ENCODE measurements at places on chromosomes 6 and 20.

DNA sequence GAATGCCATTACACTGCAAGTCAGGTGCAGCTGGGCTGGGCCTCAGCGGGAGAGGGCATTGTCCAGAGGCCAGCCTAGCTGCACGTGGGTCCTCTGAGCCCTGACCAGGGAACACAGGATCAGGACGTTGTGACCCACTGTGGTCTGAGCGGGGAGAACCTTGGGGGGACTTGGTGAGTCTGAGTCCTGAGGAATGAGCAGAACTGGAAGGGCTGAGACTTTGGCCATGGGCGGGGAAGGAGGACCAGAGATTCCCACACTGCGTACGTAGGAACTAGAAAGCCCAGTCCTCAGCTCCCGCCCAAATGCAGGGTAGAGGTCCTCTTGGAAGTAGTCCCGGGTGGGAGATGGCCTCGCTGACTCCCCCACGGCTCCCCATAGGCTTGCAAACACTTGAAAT, 42.5 kb downstream of the GABRR2 start:
- no peak for DNase-seq

DNA sequence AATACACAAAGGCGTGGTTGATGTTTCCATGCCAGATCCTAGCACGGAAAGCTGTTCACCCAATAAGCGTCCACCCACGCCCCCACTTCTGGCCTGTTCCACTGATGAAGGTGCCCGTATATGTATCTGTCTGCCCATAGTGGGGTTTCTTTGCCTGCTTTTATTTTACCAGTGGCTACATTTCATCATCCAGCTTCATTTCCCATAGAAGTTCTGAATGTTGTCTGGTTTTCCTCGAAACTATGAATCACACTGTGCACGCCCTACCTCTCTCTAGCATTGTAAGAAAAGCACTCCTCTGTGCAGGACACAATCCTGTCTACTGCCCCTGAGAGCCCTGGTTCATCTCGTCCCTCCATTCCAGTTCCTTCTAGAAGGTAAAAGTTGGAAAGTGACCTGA, 8.8 kb upstream of the CD93 start:
- no peak for DNase-seq

- no peak for DNase-seq
Observed at GRCh38 chr6:38273325-38273724, 366.4 kb downstream of the BTBD9 start.

- no peak for DNase-seq
Observed at GRCh38 chr6:47405273-47405672, 72.3 kb upstream of the CD2AP start.

- no peak for DNase-seq
Observed at GRCh38 chr6:79984261-79984660, 20.2 kb upstream of the TTK start.

GRCh38 chr20:47680804-47681529, 104.3 kb downstream of the SULF2 start:
- no peak for DNase-seq

DNA sequence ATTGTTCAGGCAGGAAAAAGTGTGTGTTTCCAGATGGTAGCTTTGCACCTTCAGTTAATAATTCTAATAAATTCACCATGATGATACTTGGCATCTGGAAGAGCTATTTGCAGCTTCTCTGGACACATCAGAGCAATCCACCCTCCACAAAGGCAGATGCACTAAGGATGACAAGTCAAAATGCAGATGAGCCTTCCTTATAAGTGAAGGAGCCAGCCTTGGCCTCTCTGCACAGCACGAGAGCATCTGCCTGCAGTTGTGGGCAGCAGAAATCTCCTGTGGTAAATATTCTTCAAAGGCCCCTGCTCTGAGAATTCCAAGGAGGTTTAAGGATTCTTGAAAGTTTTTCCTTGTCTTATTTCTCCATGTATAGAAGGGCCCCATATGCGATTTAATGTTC, 6.9 kb upstream of the POM121L2 start:
- DNase-seq, result no peak

- DNase-seq, result no peak
Observed at GRCh38 chr6:54134935-54135334, 23.7 kb downstream of the MLIP start.

GRCh38 chr6:77638129-77638830, 14.6 kb upstream of the MEI4 start:
- DNase-seq, result no peak

GRCh38 chr6:134308800-134309199, 9.1 kb downstream of the SGK1 start:
- no peak for DNase-seq

DNA sequence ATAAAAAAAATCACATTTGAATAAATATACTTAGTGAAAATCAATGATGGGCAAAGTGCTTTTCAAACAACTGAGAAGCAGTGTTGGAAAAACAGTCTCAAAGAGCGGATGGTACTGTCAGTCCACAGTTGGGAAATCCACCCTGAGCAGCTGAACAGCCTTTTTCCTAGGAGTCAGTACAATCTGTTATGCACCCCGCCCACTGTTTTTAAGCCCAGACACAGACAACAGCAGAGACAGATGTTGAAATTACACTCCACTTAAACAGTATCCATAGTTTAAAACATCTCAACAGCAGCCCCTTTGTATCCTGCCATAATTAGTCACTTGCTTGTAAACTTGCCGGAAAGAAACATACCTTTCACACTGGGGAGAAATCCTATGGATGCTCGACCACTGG, 372 bp downstream of the KIAA0408 start:
- DNase-seq, result no peak

GRCh38 chr20:4243071-4243470, 227.7 kb upstream of the RNF24 start:
- DNase-seq, result no peak

DNA sequence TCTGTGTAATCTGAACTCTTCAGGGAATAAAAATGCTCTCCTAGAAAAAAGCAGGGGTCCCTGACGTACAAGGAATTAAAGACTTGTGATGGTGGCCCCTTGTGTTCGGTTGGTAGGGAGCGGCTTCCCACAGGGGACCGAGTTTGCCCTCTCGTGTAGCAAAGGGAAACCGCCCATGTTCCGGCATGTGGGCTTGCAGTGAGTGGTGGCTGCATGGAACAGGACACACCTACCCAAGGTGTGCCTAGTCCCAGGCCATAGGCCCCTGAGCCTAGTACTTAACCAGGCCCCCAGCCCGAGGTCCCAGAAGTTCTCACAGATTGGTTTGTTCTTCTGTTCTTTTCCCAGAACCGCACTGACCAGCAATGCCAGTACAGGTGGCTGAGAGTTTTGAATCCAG, 15.5 kb downstream of the MYBL2 start:
- DNase-seq, result no peak

- DNase-seq, result no peak
Observed at GRCh38 chr20:63534831-63535651, 2.1 kb downstream of the PTK6 start.

- DNase-seq, result no peak
Observed at GRCh38 chr20:57804470-57805250, 94.8 kb upstream of the PMEPA1 start.

- DNase-seq, result no peak
Observed at GRCh38 chr6:7451326-7451725, 61.7 kb downstream of the RIOK1 start.

DNA sequence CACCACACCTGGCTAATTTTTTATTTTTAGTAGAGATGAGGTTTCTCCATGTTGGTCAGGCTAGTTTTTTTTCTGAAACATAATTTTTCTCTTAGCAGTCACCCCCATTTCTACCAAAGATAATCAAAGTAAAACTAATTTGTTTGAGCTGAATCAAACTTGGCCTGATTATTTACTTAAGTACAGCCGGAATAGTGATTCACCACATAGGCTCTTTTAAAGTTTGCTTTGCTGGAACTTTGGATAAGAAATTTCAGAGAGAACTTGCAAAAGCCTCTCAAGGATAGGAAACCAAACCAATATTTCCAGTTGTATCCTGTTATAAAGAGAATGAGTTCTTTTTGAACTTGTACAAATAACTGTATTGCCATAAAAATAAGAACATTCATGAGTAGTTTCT, 105.0 kb upstream of the SYNCRIP start:
- no peak for DNase-seq

GRCh38 chr6:73515204-73515655, 5.6 kb downstream of the EEF1A1 start:
- no peak for DNase-seq

GRCh38 chr6:19571176-19571575, 266.0 kb upstream of the ID4 start:
- DNase-seq, result no peak

GRCh38 chr20:53643031-53643832, 49.6 kb upstream of the ZNF217 start:
- DNase-seq, result peak; percentile 57

- no peak for DNase-seq
Observed at GRCh38 chr6:93453956-93454355, 34.6 kb upstream of the EPHA7 start.

- DNase-seq, result no peak
Observed at GRCh38 chr6:154996016-154996590, 988 bp downstream of the TIAM2 start.

DNA sequence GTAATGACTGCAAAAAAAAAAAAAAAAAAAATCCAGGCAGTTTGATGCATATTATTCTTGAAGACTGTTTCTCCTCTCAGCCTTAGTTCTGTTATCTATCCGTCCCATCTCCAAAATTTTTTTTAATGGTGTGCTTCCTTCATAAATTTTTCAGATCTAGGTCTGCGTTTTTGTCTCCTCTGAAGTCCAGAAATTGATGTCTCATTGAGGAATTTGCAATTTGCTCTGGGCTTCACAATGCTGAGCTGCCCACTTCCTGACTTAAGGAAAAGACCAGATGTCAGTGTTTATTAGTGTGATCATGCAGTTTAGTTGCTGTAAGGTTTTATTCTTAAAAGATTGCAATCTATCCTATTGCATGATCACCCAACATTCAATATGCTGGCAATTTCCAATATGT, 297.6 kb downstream of the ZNF217 start:
- no peak for DNase-seq

DNA sequence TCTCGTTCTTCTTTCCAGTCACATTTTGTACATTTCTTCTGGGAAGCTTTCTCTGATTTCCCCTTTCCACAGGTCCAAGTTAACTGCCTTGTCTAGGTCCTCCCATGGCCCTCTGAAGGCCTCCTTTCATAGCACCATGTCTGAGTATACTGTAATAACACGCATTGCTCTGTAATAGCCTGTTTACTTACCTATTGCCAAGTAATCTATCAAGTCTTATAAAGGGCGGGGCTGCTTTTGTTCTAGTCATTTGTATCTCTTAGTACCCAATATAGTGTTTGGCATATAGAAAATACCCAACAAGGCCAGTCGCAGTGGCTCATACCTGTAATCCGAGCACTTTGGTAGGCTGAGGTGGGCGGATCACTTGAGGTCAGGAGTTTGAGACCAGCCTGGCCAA, 17.9 kb downstream of the PTPN1 start:
- DNase-seq, result no peak

- peak; percentile 34 for DNase-seq
Observed at GRCh38 chr20:31569163-31570020, 35.7 kb upstream of the ID1 start.

DNA sequence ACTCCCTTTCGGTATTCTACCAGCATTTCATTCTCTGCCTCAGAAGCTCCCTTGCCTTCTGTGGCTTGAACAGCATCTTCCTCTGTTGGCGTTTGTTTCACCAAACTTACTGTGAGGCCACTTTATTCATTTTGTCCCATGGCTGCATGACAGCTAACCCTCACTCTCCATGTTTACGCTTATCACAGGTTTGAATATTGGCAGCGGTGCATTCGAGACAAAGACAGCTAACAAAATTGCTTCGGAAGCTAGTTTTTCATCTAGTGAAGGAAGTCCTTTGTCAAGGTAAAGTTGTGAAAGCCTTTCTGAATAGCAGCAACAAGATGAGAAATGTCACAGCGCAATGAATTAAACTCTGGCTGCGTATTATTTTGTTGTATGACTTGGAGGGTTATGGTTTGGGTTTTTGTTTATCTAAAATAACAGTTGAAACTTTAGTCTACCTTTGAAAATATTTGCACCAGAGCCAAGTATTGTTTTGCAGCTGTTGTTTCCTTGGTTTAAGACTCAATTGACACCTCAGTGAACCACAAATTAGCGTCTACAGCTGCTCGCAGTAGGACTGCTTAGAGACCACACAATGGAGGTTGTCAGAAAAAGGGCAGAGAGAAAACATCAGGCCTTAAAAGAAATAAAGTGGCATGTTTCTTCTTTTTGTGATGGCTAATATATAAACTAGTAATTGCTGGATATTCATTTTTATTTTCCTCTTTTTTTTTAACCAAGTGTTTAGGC, 70.4 kb upstream of the XRN2 start:
- no peak for DNase-seq

DNA sequence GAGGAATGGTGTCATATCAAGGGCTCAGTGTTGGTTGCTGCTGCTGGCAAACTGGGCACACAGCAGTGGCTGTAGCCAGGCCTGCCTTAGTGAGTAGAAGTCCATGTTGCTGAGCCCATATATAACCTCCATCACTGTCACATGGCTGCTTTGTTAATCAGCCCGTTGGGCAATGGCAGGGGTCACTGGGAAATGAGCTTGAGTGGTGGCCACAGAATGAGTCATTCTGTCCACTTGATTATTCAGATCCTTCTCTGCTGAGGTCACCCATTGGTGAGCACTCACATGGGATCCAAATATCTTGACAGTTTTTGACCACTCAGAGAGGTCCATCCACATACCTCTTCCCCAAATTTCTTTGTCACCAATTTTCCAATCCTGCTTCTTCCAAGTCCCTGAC, 898.9 kb upstream of the EYS start:
- DNase-seq, result no peak
